ENCODE measurements at places on chromosomes 2 and 18. TPM values are rescaled to one million over a fixed set of nuclear protein-coding genes. Genes with fewer than 3 reads are reported as not detected.

DNAH7 gene
- 0.31 TPM for total RNA-seq

ZNF532 gene
- total RNA-seq: 2.4 TPM

SCG2 gene
- not detected for total RNA-seq

IL36A gene
- total RNA-seq: not detected

FAP gene
- 0.93 TPM for total RNA-seq

TSPYL6 gene
- total RNA-seq: not detected

GPD2 gene
- total RNA-seq: 5.5 TPM

RGPD8 gene
- total RNA-seq: 8.9 TPM

CIDEA gene
- total RNA-seq: not detected

TOGARAM2 gene
- total RNA-seq: 0.13 TPM

MSTN gene
- not detected for total RNA-seq

DLGAP1 gene
- not detected for total RNA-seq

CCDC178 gene
- total RNA-seq: not detected

CYP26B1 gene
- 1.9 TPM for total RNA-seq

FOXI3 gene
- total RNA-seq: not detected

WDPCP gene
- total RNA-seq: 2.9 TPM

OSGEPL1 gene
- total RNA-seq: 3.5 TPM

CNDP1 gene
- 33.2 TPM for total RNA-seq

SLC30A3 gene
- not detected for total RNA-seq

FMNL2 gene
- total RNA-seq: 3.5 TPM

IL1RL1 gene
- total RNA-seq: 3.7 TPM

MYOM1 gene
- 45.9 TPM for total RNA-seq

LIMS4 gene
- not detected for total RNA-seq

SLC9A4 gene
- total RNA-seq: not detected

PLCD4 gene
- 0.51 TPM for total RNA-seq

Data from right lobe of liver (tissue), 6 donors.